Karpas-422 (cell line): ENCODE measurements at places on chromosomes 5 and 9. TPM values are rescaled to one million over a fixed set of nuclear protein-coding genes. Genes with fewer than 3 reads are reported as not detected.

DNA sequence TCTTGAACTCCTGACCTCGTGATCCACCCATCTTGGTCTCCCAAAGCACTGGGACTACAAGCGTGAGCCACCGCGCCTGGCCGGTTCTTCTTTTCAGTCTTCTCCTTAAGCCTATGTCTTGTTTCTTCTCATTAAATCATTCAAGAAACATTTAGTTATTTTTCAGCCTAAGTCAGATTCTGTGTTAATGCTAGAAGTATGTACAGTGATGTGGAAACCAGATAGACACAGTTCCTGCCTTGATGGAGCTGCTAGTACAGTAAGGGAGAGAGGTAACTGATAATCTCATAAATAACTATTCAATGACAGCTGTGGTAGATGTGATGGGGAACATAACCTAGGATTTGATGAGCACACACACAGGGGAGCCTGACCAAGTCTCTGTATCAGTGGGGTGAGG lies 46.3 kb upstream of the NR3C1 start:
- no peak overlapping the region for H3K4me3 ChIP-seq
- H3K36me3 ChIP-seq: no peaks in the 10 kb centered on the region
- no peaks in the 10 kb centered on the region for H3K27me3 ChIP-seq

DNA sequence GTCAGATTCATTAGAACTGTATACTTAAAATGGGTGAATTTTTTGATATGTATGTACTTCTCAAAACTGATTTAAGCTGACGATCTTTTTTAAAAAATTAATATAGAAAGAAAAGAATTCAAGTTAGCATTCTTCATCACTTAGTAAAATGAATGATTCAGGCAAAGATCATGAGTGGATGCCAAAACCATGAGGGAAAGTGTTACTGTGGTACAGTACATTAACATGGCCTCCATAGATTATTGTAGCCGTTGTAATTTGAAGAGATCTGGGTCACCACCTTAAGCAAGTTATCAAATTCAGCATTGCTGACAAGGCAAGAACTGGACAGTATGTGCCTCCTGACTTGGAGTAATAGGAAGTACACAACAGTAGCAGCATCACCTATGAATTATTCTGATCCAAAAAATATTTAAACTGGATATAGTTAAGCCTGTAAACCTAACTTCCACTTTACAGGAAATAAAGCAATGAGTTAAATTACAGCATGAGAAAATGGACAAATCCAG lies 29.7 kb downstream of the C9orf85 start:
- H3K4me3 ChIP-seq: no peak overlapping the region
- DNase-seq: no peak
- peaks cover 6% of the 10 kb centered on the region for H3K4me1 ChIP-seq

TMEFF1 gene
- total RNA-seq: not detected in 2 replicates

GRCh38 chr5:76692651-76693050 lies 23.3 kb upstream of the F2R start:
- H3K27ac ChIP-seq: no peak overlapping the region
- no peaks in the 10 kb centered on the region for H3K27me3 ChIP-seq
- no peaks in the 10 kb centered on the region for H3K4me1 ChIP-seq
- H3K4me3 ChIP-seq: no peak overlapping the region
- no peaks in the 10 kb centered on the region for H3K36me3 ChIP-seq

DNA sequence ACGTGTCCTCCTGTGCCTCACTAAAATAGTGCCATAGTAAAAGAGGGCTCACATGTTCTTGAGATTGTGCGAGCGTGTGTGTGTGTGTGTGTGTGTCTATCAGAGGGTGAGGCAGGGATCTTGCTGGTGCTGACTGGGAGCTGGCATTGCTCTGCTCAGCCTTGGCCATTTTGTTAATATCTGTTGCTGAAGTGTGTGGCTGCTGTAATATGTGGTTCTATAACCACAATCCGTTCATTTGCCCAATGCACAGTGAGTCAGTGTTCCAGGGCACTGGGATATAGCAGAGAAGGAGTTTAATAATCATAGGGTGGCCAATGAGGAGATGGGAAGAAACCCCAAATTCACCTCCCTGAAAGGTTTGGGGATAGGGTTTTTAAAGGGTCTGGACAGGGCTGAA lies 61.3 kb downstream of the RASGRF2 start:
- H3K27me3 ChIP-seq: no peaks in the 10 kb centered on the region
- no peak overlapping the region for H3K27ac ChIP-seq
- peaks cover 84% of the 10 kb centered on the region for H3K4me1 ChIP-seq
- DNase-seq: no peak
- H3K4me3 ChIP-seq: no peak overlapping the region

DNA sequence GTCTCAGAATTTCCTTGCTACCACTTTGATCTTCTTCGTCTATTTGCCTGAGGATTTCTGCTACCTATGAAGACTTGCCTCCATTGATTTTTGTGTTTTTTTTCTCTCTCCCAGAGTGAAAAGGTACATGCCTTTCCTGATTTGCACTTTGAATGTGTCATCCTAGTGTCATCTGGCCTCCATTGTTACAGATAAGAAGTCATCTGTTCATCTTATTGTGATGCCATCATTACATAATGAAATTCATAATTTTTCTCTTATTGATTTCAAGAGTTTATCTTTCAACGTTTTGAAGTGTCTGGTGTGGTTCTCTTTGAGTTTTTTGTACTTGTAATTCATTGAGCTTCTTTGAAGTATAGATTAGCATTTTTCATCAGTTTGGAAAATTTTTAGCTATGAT lies 144.8 kb downstream of the SH3GL2 start:
- H3K27me3 ChIP-seq: no peaks in the 10 kb centered on the region
- H3K27ac ChIP-seq: no peak overlapping the region
- no peaks in the 10 kb centered on the region for H3K4me1 ChIP-seq
- no peak for DNase-seq

ADAMTS6 gene
- total RNA-seq: 2.6 TPM in 2 replicates
